ENCODE measurements at places on chromosomes 4 and X. TPM values are rescaled to one million over a fixed set of nuclear protein-coding genes. Genes with fewer than 3 reads are reported as not detected.

DNA sequence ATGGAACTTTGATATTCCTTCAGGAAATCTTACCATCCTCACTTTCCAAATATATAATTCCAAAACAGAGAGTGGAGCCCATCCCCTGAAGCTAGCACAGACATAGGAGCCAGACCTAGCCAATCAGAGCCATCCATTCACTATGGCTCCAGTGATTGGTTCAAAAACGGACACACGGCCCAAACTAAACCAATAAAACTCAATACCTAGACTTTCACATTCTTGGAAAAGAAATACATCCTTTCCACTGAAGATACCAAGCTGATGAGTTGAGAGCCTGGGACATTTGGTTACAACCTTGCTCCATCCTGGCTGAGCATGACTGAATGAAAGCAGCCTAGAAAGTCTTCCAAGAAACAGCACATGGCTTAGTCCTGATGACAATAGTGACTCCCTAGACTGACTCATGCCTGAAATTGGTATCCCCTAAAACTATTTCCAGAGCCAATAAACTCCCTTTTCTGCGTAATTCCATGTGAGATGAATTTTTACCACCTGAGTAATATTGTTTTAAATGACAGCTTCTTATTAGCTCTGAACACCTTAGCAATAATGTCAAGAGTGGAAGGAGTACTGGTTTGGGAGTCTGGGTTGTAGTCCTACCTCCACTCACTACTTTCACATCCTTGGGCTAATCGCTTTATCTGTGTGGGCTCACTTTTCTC is 189.6 kb upstream of the LNX1 start:
- no peak for DNase-seq

GRCh38 chr4:56976837-56977320 is 527 bp downstream of the NOA1 start:
- no peak for DNase-seq

- peak; percentile 84 for DNase-seq
Measured at GRCh38 chr4:56786955-56787354, 34.5 kb downstream of the SPINK2 start.

- DNase-seq: no peak
Measured at GRCh38 chr4:40870150-40870549, 120.4 kb downstream of the NSUN7 start.

DNA sequence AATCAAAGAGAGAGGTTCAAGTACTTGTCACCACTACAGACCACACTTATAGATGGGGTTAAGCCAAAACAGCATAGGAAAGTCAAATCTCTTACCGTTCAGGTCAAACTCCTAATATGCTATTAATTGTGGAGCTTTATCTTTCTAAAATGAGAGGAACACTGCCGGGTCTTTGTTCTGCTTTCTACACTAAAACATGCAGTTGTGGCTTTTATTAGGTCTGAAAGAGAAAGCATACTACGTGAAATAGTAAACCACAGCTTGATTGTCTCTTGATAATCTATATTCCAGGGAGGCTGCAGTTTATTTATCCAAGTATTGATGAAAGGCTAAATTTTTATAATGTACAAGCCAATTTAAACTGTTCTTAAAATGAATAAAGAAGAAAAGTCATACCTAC is 12.3 kb upstream of the INPP4B start:
- no peak for DNase-seq

The PTPN13 gene
- 5.6 TPM for polyA plus RNA-seq

The NKRF gene
- polyA plus RNA-seq: 8.0 TPM

The CCDC160 gene
- polyA plus RNA-seq: 0.26 TPM

Data from muscle of back (tissue), 13 donors.